ENCODE measurements at places on chromosomes 1 and 21. TPM values are rescaled to one million over a fixed set of nuclear protein-coding genes. Genes with fewer than 3 reads are reported as not detected.

PLA2G5 gene
- not detected for total RNA-seq

PAPPA2 gene
- total RNA-seq = under 0.01 TPM

TMEM222 gene
- total RNA-seq = 23.3 TPM

TESK2 gene
- total RNA-seq = 7.7 TPM

TGFB2 gene
- total RNA-seq = 36.2 TPM

MUTYH gene
- total RNA-seq = 18.9 TPM

NUDC gene
- 33.3 TPM for total RNA-seq

VSIG8 gene
- total RNA-seq = 0.09 TPM

CAPN8 gene
- not detected for total RNA-seq

LRRIQ3 gene
- total RNA-seq = 0.56 TPM

SARS1 gene
- total RNA-seq = 178 TPM

PHC2 gene
- total RNA-seq = 144 TPM

NFYC gene
- 19.2 TPM for total RNA-seq

FBXO2 gene
- total RNA-seq = 1.7 TPM

NPHS2 gene
- total RNA-seq = not detected

TBX15 gene
- total RNA-seq = not detected

LRRC3 gene
- 1.9 TPM for total RNA-seq

PADI3 gene
- total RNA-seq = not detected

AMY1B gene
- not detected for total RNA-seq

CORT gene
- 0.37 TPM for total RNA-seq

RGS5 gene
- 1.6 TPM for total RNA-seq

C4BPA gene
- total RNA-seq = under 0.01 TPM

CYP4X1 gene
- total RNA-seq = 6.3 TPM

USH2A gene
- not detected for total RNA-seq

ADGRL2 gene
- total RNA-seq = 117 TPM

CFAP45 gene
- total RNA-seq = 0.17 TPM

VASH2 gene
- total RNA-seq = 0.19 TPM

SLC30A10 gene
- total RNA-seq = not detected

RHBDL2 gene
- total RNA-seq = 0.28 TPM

RUNX3 gene
- not detected for total RNA-seq

COL8A2 gene
- 3.0 TPM for total RNA-seq

F13B gene
- not detected for total RNA-seq

OR2T29 gene
- not detected for total RNA-seq

KCNK2 gene
- total RNA-seq = under 0.01 TPM

SLAMF9 gene
- total RNA-seq = not detected

FMO2 gene
- total RNA-seq = 0.05 TPM

ALPL gene
- total RNA-seq = 0.19 TPM

PTGFR gene
- 0.34 TPM for total RNA-seq

HPDL gene
- 4.6 TPM for total RNA-seq

NDC1 gene
- total RNA-seq = 15.0 TPM

PCSK9 gene
- 0.70 TPM for total RNA-seq

S100A11 gene
- total RNA-seq = 12.3 TPM

CHRM3 gene
- 2.6 TPM for total RNA-seq

APCS gene
- not detected for total RNA-seq

SH2D1B gene
- total RNA-seq = 0.05 TPM

FCRL6 gene
- not detected for total RNA-seq

DENND2D gene
- total RNA-seq = 2.6 TPM

SHE gene
- total RNA-seq = 177 TPM

MARK1 gene
- total RNA-seq = 2.3 TPM

PRRX1 gene
- total RNA-seq = 0.17 TPM

FCRL4 gene
- not detected for total RNA-seq

CELA2B gene
- not detected for total RNA-seq

PTGER3 gene
- not detected for total RNA-seq

LORICRIN gene
- not detected for total RNA-seq

ATAD3C gene
- total RNA-seq = 1.5 TPM

LCE1C gene
- total RNA-seq = not detected

S100A7A gene
- total RNA-seq = not detected

DENND1B gene
- total RNA-seq = 2.6 TPM

TMEM54 gene
- total RNA-seq = 30.6 TPM
